Osteocyte (in vitro differentiated cells): ENCODE measurements at places on chromosomes 12 and 14. TPM values are rescaled to one million over a fixed set of nuclear protein-coding genes. Genes with fewer than 3 reads are reported as not detected.
A peak's percentile ranks its signal among the peaks of the same experiment; 100 is the strongest.

DNA sequence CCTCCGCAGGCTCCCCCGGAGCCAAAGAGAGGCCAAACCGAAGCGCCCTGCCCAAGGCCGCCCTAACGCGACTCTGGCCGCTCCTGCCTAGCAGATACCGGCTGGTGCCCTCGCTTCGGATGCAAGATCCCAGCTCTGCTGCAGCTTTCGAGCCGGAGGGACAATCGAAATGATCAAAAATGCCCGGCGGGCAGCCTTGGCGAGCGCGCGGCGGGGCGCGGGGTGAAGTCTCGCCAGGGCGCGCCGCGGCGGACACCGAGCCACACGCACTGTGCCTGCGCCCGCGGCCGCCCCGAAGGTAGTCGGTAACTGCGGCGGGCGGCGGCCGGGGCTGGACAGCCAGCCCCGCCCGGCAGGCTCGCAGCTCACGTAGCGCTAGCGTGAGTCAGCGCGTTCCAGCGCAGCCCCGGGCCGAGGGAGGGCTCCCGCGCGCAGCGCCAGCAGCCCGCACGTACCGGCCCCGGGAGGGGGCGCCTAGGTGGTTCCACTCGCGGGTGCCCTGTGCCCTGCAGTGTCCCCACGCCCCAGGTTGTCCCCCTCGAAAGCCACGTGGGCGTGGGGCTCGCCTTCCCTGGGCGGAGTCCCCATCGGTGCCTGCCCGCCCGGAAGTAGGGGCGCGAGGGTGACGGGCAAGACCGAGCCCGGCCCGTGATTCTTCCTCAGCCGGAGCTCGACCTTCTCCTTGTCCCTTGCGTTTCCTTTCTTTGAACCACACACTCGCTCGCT, 109.2 kb upstream of the EGLN3 start:
- peak overlapping the region; percentile 76 for H3K4me3 ChIP-seq
- DNase-seq = peak; percentile 86
- no peaks in the 10 kb centered on the region for H3K36me3 ChIP-seq
- peak overlapping the region; percentile 78 for H3K27ac ChIP-seq
- peaks cover 2% of the 10 kb centered on the region for H3K27me3 ChIP-seq

DNA sequence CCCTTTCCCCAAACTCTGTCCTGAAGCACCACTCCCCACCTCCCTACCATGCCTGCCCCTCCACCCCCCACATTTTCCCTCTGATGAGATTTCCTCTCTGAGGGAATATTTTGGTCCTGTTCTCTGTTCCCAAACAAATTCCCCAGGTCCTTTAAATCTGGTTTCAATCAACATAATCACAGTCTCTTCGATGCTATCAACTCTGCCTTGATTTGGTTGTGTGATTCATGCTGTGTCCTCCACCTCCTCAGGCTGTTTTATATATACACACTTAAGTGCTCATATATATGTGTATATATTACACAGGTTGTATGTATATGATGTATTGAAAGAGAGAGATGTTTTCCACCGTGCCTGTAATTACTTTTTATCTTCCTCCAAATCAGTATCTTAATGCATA, 36.0 kb downstream of the NTF3 start:
- no peaks in the 10 kb centered on the region for H3K36me3 ChIP-seq
- H3K4me1 ChIP-seq = peaks cover 12% of the 10 kb centered on the region
- no peak overlapping the region for H3K27ac ChIP-seq
- peaks cover 5% of the 10 kb centered on the region for H3K27me3 ChIP-seq

DNA sequence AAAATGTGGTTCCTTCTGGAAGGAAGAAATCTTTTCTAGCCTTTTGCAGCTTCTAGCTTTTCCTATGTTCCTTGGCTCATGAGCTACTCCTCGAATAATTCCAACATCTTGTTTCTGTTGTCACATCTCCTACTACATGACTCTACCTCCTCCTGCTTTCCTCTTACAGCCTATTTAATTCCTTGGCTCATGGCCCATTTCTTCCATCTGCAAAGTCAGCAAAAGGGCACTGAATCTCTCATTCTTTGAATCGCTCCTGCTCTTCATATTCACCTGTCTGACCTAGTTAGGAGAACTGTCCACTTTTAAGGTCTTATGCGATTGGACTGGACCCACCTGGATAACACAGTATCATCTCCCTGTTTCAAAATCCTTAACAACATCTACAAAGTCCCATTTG, 15.8 kb downstream of the PRKD1 start:
- H3K4me3 ChIP-seq = no peak overlapping the region
- no peak overlapping the region for H3K27ac ChIP-seq
- no peaks in the 10 kb centered on the region for H3K27me3 ChIP-seq
- no peak for DNase-seq
- no peaks in the 10 kb centered on the region for H3K4me1 ChIP-seq

- no peaks in the 10 kb centered on the region for H3K4me1 ChIP-seq
- peaks cover 41% of the 10 kb centered on the region for H3K27me3 ChIP-seq
- H3K4me3 ChIP-seq = no peak overlapping the region
- no peak overlapping the region for H3K27ac ChIP-seq
Observed at GRCh38 chr14:67444395-67444794, 32.4 kb upstream of the PLEK2 start.

- no peak for DNase-seq
- peaks cover 10% of the 10 kb centered on the region for H3K36me3 ChIP-seq
- H3K27me3 ChIP-seq = no peaks in the 10 kb centered on the region
- H3K27ac ChIP-seq = peak overlapping the region; percentile 59
- no peak overlapping the region for H3K4me3 ChIP-seq
Observed at GRCh38 chr14:30610787-30611343, 11.3 kb upstream of the SCFD1 start.

DNA sequence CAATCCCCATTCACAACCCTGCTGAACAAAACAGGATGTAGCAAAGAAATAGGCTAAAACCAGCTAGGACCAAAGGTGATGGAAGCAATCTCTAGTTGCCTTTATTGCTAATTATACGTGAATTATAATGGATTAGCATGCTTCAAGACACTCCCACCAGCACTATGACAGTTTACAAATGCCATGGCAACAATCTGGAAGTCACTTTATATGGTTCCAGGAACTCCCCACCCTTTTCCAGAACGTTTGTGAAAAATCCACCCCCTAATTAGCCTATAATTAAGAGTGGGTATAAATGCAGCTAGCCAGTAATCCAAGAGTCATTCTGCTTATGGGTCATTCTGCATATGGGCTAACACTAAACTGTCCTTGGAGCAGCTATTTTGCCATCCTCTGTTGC, 328.7 kb downstream of the FLRT2 start:
- DNase-seq = no peak
- H3K36me3 ChIP-seq = no peaks in the 10 kb centered on the region
- no peak overlapping the region for H3K4me3 ChIP-seq
- peaks cover 11% of the 10 kb centered on the region for H3K27me3 ChIP-seq

DNA sequence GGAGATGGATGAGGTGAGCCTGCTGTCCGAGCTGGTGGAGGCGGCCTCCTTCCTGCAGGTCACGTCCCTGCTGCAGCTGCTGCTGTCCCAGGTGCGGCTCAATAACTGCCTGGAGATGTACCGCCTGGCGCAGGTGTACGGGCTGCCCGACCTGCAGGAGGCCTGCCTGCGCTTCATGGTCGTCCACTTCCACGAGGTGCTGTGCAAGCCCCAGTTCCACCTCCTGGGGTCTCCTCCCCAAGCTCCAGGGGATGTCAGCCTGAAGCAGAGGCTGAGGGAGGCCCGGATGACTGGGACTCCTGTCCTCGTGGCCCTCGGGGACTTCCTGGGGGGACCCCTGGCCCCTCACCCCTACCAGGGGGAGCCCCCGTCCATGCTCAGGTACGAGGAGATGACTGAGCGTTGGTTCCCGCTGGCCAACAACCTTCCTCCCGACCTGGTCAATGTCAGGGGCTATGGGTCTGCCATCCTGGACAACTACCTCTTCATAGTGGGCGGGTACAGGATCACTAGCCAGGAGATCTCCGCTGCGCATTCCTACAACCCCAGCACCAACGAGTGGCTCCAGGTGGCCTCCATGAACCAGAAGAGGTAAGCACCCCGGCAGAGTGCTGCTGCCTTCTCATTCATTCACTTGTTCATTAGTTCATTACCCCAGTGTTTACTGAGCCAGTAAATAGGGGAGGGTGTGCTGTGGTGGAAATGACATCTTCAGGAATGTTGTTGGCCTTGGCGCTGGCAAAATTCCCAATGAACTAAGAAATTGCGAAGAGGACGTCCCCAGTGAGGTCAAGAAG, 774 bp upstream of the MANSC4 start:
- peak overlapping the region; percentile 67 for H3K27ac ChIP-seq
- H3K4me3 ChIP-seq = peak overlapping the region; percentile 74
- no peaks in the 10 kb centered on the region for H3K27me3 ChIP-seq
- peaks cover 42% of the 10 kb centered on the region for H3K4me1 ChIP-seq
- H3K36me3 ChIP-seq = peaks cover 5% of the 10 kb centered on the region

- H3K4me3 ChIP-seq = no peak overlapping the region
- H3K27me3 ChIP-seq = peaks cover 8% of the 10 kb centered on the region
- no peaks in the 10 kb centered on the region for H3K4me1 ChIP-seq
- H3K36me3 ChIP-seq = no peaks in the 10 kb centered on the region
Observed at GRCh38 chr12:16072678-16073077, 161.5 kb downstream of the DERA start.

GRCh38 chr14:99163446-99163845, 108.6 kb downstream of the BCL11B start:
- H3K27ac ChIP-seq = no peak overlapping the region
- H3K4me1 ChIP-seq = no peaks in the 10 kb centered on the region
- no peak overlapping the region for H3K4me3 ChIP-seq
- H3K36me3 ChIP-seq = no peaks in the 10 kb centered on the region
- H3K27me3 ChIP-seq = peaks cover 22% of the 10 kb centered on the region

DNA sequence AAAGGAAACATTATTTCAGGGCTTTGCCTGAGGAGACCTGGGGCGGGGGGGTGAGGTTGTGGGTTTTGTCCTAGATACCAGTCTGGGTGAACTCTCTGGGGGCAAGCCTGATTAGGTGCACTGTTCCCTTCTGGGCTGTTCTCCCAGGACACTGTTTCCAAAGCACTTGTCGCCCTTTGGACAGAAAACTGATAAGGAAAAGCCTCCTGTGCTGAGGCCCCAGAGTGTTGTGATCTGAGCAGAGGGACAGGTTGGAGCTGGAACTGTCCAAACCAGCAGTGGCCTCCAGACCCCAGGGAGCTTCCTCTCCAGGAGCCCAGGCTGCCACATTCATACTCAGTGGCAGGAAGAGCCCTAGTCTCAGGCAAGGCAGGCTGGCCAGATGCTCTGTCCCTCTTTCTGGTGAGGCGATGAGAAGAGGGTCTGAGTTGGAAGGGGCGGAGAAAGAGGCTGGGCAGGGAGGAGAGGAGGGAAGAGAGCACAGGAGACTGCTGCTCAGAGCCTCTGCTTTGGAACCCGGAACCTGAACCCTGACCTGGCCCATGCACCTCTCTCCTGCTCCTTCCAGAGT, 1.9 kb downstream of the GALNT16 start:
- peaks cover 23% of the 10 kb centered on the region for H3K4me1 ChIP-seq
- DNase-seq = no peak
- no peaks in the 10 kb centered on the region for H3K36me3 ChIP-seq
- H3K4me3 ChIP-seq = no peak overlapping the region
- H3K27me3 ChIP-seq = peaks cover 6% of the 10 kb centered on the region
- peak overlapping the region; percentile 14 for H3K27ac ChIP-seq

DNA sequence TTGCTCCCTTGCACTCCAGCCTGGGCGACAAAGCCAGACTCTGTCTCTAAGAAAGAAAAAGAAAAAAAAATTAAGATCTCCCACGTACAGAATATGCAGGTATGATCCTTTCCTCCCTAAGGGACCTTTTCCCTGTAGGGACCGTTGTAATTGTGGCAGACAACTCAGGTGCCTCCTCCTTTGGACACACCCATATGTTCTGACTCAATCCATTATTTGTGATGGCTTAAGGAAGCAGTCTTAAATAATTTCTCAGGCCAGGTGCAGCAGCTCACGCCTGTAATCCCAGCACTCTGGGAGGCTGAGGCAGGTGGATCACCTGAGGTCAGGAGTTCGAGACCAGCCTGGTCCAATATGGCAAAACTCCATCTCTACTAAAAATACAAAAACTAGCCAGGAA, 53.1 kb downstream of the TMCC3 start:
- H3K4me1 ChIP-seq = no peaks in the 10 kb centered on the region
- H3K27me3 ChIP-seq = peaks cover 37% of the 10 kb centered on the region
- DNase-seq = no peak
- H3K27ac ChIP-seq = no peak overlapping the region
- no peak overlapping the region for H3K4me3 ChIP-seq

DNA sequence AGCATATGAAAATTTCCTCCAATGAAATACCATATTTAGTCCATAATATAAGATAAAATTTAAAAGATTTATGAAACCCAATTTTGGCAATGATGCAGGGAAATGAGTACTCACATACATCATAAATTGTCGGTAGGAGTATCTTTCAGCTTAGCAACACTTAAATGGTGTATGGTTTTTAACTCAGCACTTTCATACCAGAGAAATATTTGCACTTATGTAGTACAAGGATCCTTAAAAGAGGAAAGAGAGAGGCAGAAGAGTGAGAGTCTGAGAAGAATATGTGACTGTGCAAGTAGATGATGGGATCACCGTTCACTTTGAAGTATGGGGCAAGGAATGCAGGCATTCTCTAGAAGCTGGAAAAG, 379.3 kb upstream of the DCN start:
- H3K4me1 ChIP-seq = peaks cover 12% of the 10 kb centered on the region
- no peak overlapping the region for H3K27ac ChIP-seq
- peaks cover under 1% of the 10 kb centered on the region for H3K27me3 ChIP-seq

GRCh38 chr14:61549425-61549824, 145.9 kb upstream of the HIF1A start:
- DNase-seq = no peak
- H3K36me3 ChIP-seq = peaks cover 3% of the 10 kb centered on the region
- no peak overlapping the region for H3K27ac ChIP-seq
- H3K27me3 ChIP-seq = no peaks in the 10 kb centered on the region
- H3K4me3 ChIP-seq = no peak overlapping the region
- H3K4me1 ChIP-seq = peaks cover 65% of the 10 kb centered on the region

DNA sequence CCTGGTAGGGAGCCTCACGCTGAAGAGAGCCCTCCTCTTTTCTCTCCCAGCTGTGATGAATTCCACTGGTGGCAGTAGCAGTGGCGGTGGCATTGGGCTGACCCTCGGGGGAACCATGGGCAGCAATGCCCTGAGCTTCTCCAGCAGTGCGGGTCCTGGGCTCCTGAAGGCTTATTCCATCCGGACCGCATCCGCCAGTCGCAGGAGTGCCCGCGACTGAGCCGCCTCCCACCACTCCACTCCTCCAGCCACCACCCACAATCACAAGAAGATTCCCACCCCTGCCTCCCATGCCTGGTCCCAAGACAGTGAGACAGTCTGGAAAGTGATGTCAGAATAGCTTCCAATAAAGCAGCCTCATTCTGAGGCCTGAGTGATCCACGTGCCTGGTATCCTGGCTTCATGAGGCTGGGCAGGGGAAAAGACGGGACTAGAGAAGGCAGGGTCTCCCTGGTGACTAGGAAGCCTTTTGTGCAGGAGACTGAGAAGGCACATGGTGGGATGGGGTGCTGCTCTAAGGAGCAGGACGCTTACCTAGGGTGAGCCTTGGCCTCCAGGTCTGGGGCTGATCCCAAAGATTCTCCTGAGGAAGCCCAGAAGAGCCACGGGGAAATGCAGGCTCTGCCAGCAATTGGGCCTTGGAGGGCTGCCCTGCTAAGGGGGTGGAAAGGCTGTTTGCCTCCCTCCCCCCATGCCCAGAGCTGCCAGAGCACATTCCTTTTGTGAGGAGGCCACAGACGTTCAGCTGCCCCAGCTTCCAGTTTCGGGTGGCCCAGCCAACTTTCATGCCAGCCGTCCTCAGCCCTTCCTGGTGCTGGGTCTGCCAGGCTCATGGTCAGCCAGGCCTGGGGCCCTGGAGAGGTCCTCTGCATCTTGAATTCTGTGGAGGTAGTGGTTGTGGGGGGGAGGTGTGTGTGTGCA, 15.8 kb downstream of the KRT7 start:
- no peak overlapping the region for H3K4me3 ChIP-seq
- no peaks in the 10 kb centered on the region for H3K36me3 ChIP-seq
- H3K4me1 ChIP-seq = peaks cover 60% of the 10 kb centered on the region
- H3K27me3 ChIP-seq = no peaks in the 10 kb centered on the region
- DNase-seq = no peak

GRCh38 chr14:100566119-100566518, 21.1 kb downstream of the BEGAIN start:
- H3K36me3 ChIP-seq = no peaks in the 10 kb centered on the region
- peaks cover 22% of the 10 kb centered on the region for H3K27me3 ChIP-seq
- DNase-seq = no peak

The ABCB9 gene
- 13.1 and 13.4 TPM in 2 replicates for total RNA-seq

The CD163 gene
- total RNA-seq = not detected in 2 replicates
